ENCODE measurements at places on chromosomes 11 and 22. TPM values are rescaled to one million over a fixed set of nuclear protein-coding genes. Genes with fewer than 3 reads are reported as not detected.

- DNase-seq = no peak
These were observed 28.2 kb upstream of the TMPRSS4 start for GRCh38 chr11:118048472-118049370.

- no peak for DNase-seq
These were observed 49.3 kb downstream of the WT1 start for GRCh38 chr11:32385998-32386397.

- DNase-seq = no peak
These were observed 22.5 kb downstream of the VSIG10L2 start for GRCh38 chr11:125968354-125968753.

GRCh38 chr11:17972987-17973386 lies 39.9 kb downstream of the SERGEF start:
- peak; percentile 91 for DNase-seq

- no peak for DNase-seq
These were observed 40.5 kb downstream of the ANO1 start for GRCh38 chr11:70118642-70119041.

DNA sequence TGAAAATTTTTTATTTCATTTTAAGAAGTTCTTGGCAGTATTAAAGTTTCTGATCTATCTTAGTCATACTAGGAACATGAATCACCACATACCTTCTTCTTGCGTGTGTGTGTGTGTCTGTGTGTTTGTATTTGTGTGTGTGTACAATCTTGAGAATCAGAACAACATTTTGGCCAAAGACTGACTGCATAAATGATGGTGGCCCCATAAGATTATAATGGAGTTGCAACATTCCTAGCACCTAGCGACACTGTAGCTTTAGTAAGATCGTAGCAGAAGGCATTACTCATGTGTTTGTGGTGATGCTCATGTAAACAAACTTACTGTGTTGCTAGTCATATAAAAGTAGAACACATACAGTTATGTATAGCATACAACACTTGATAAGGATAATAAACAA lies 205.4 kb downstream of the FAM76B start:
- no peak for DNase-seq

- peak; percentile 50 for DNase-seq
These were observed 16.8 kb upstream of the TEF start for GRCh38 chr22:41364955-41365354.

- no peak for DNase-seq
These were observed 928.8 kb downstream of the FAM181B start for GRCh38 chr11:81804858-81805257.

GRCh38 chr22:43783777-43784176 lies 28.3 kb downstream of the EFCAB6 start:
- DNase-seq = no peak

DNA sequence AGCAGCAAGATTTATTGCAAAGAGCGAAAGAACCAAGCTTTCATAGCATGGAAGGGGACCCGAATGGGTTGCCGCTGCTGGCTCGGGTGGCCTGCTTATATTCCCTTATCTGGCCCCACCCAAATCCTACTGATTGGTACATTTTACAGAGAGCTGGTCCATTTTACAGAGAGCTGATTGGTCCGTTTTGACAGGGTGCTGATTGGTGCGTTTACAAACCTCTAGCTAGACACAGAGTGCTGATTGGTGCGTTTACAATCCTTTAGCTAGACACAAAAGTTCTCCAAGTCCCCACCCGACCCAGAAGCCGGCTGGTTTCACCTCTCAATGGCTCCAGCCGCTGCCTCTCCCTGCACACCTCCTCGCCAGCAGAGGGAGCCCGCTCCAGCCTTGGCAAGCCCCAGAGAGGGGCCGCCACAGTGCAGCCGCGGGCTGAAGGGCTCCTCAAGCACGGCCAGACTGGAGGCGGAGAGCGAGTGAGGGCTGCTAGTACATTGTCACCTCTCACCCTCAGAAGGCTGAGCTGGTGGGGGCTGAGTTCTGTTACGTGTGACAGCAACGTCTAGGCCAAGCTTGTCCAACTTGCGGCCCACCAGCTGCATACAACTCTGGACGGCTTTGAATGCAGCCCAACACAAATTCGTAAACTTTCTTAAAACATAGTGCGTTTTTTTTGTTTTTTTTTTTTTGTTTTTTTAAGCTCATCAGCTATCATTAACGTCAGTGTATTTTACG lies 8.7 kb downstream of the PTH start:
- DNase-seq = no peak

DNA sequence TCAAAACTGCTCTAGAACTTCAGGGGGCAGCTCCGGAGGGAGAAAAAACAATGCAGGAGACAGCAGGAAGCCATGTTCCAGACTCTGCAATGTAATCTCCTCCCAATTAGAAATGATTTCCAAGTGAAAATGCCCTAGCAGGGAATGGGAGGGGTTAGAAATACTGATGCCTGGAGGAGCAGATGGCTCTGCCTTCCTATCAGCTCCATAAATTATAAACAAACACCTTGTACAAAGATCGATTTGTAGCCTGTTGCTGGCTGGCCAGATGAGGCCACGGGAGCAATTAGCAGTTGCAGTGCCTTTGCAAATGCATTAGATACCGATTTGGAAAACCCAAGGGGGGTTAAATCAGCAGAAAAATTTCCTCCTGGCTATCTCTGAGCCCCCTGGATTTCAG lies 46.6 kb upstream of the CHRM4 start:
- DNase-seq = peak; percentile 68

GRCh38 chr11:118267486-118267885 lies 3.4 kb upstream of the MPZL2 start:
- DNase-seq = no peak

- DNase-seq = no peak
These were observed 9.7 kb upstream of the MS4A2 start for GRCh38 chr11:60078745-60079144.

DNA sequence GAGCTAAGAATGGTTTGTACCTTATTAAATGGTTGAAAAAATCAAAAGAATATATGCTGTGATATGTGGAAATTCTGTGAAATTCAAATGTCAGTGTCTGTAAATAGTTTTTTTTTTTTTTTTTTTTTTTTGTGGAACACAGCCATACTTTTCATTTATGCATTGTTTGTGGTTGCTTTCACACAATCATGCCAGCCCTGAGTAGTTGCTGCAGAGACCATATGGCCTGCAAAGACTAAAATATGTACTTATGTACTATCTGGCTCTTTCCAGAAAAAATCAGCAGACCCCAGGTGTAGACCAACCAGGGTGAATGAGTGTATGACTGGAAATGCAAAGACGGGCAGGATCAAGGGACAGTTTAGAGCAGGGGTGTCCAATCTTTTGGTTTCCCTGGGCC lies 98.3 kb downstream of the PTPRJ start:
- DNase-seq = no peak

DNA sequence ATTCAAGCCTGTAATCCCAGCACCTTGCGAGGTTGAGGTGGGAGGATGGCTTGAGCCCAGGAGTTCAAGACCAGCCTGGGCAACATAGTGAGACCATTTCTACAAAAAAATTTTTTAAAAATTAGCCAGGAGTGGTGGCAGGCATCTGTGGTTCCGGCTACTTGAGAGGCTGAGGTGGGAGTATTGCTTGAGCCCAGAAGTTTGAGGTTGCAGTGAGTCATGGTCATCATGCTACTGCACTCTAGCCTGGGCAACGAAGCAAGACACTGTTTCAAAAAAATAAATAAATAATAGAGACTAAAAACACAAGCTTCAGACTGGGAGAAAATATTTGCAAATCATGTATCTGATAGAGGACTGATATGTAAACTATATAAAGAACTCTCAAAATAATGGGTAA lies 33.2 kb downstream of the BTBD10 start:
- DNase-seq = no peak

The NADSYN1 gene
- total RNA-seq = 39.1 TPM

The SC5D gene
- total RNA-seq = 11.0 TPM

The SAA4 gene
- not detected for total RNA-seq

The OR52E4 gene
- not detected for total RNA-seq

The ANGPTL5 gene
- not detected for total RNA-seq

The IL17REL gene
- total RNA-seq = not detected
